ENCODE measurements at places on chromosomes 12 and 14.

DNA sequence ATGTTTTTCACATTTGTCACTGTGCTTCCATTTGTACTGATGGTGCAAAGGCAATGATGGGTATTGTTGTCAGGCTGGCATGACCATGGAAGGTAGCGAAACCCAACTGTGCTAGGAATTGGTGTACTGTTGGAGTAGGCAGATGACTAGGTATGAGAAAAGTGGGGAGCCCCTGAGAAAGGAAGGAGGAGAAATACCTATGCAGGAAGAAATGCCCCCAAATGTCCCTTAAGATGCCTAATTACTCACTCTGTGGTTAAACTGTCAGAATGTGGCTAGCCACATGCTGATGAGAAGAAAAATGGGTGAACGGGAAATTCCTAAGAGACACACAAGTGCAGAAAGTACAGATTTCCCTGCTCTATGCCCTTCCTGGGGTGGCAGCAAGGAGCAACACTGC is 339.1 kb downstream of the TMEM132D start:
- DNase-seq = no peak

DNA sequence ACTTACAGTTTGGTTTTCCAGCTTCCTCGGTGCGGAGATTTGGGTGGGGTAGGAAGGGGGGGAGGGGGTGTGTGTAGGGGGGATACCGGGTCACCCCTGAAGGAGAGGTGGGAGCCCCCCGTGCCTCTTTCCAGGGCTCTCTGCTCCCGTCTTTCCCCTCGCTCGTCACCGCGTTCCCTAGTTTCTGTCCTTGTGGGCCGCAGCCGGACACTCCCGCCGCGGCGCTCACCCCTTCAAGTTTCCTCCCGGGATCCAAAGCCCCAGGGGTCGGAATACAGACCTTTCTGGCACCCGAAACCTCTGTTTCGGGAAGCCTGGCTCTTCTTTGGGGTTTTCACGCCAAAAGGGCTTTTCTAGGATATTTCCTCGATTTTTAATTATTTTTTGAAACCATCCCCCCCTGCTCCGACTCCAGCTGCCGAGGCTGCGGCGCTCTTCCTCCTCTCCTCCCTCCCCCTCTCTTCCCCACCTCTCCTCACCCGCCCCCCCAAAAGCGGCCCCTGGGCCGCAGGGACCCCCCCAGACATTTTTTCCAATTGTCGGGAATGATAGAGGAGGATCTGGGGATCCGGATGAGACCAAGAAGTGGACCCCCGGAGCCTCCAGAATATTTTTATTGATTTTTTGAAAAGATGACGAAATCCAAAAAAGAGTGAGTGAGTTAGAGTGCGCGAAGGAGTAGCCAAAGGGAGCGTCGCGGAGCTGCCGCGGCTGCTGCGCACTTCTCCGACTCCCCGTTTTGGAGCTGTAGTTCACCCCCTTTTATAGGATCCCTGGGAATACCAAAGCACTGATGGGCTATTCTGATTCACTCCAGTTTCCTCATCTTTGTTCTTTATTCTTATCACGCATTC is 1.7 kb downstream of the CCND2 start:
- no peak for DNase-seq

- DNase-seq = no peak
Measured at GRCh38 chr14:36707570-36707969, 45.9 kb downstream of the PAX9 start.

- DNase-seq = no peak
Measured at GRCh38 chr14:57865403-57866198, at the start of gene SLC35F4. SLC35F4 (minus strand) TSS chr14:57866092.

GRCh38 chr14:22691171-22691570 is 47.0 kb upstream of the OR6J1 start:
- no peak for DNase-seq

DNA sequence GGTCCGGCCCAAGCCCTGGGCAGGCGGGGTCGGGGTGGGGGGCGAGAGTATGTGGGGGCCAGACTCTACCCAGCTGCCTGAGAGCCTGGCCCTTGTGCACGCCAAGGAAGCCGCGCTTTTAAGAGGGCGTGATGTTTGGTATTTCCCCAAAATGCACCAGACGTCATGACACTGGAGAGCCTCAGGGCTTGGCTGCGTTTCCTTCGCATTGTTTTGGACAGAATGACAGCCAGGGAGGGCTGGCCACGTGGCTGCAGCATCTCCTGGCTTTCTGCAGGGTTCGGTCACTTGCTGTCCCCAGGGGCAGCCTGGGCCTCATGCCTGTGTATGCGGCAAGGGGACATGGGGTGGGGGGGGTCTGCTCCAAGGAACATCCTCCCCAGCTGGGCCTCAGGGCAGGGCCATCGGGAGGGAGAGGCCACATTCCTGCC is 16.1 kb upstream of the NUDT14 start:
- DNase-seq = no peak

DNA sequence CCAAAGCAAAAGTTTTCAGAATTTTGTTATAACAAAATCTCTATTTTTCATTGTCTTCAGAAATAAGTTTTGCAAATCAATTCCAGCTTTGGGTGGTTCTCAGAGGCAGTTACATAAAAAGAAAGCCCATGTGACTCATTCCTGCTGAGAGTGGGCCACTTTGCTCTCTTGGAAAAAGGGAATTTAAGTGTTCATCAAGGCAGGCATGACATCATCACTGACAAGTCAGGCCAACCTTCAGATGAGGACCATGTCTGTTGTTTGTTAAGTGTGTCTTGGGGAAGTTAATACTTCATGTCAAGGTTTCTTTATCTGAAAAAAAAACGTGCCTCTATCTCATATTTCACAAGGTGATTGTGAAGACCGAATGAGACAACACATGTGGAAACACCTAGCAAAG is 519.8 kb upstream of the TMPO start:
- no peak for DNase-seq

- DNase-seq = no peak
Measured at GRCh38 chr14:23538785-23539184, 12.8 kb downstream of the ZFHX2 start.

GRCh38 chr12:132783917-132784531 is 22.4 kb upstream of the ANKLE2 start:
- no peak for DNase-seq

- DNase-seq = no peak
Measured at GRCh38 chr12:44025499-44025898, 189.6 kb downstream of the TMEM117 start.

- DNase-seq = no peak
Measured at GRCh38 chr14:105173901-105174894, 5.6 kb upstream of the JAG2 start.

DNA sequence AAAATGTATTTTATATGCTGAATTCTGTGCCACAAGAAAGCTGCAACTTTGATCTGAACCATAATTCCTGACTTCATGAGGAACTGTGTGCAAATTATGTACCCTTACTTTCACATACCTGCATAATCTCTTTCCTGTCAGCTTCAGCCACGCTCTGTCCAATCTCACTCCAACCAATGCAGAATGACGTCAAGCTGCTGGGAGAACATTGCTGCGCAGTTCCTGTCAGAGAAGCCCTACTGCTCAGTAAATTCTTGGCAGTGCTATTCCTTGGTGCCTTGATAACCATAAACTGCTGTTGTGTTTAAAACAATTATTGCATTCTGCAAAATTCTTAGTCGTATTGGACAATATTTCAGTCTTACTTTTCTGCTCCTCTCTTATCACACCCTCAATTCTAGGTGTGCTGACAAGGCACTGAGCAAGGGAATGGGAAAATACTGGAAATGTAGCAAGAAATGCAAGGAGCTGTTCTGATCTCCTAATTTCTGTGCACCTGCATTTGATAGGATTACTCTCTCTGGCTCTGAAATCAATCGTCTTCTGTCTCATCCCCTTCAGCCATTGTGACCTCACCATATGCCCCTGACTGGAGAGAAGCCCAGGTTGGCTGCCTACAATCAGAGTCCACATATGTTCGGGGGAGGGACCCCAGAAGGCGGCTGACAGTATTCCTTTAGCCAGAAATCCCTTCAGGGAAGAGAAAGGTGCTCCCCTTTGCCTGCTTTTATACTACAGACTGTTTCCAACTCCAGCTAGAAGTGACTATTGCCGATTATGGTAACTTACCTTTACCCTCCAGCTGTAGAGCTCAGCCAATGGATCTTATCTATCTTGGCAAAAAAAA is 274.9 kb upstream of the NOVA1 start:
- no peak for DNase-seq

DNA sequence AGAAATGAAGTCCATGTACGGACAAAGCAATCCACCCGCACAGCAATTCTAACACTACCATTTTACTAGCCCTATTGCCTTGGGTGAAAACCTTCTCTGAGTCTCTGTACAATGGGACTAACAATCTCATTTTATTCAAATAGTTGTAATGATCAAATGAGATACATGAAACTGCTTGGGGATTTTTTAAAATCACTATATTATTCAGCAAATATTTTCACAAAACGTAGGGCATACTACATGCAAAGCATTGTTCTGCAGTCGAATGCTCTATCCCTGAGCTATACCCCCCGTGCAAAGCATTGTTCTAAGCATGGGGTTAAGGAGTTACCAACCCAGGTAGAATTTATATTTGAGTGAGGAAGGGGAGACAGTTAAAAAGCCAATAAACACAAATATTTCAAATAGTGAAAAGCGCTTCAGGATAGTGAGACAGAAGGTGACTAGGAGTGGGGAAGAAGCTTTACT is 554 bp upstream of the ATF7 start:
- no peak for DNase-seq

GRCh38 chr14:68815298-68816182 is 22.7 kb upstream of the ZFP36L1 start:
- DNase-seq = no peak

All from stimulated activated CD8-positive, alpha-beta memory T cell treated with anti-CD3 and anti-CD28 coated beads, Interleukin-7, amount 100 ng/mL, for 24 hours (primary cell).